ENCODE measurements at places on chromosomes 3 and 15. TPM values are rescaled to one million over a fixed set of nuclear protein-coding genes. Genes with fewer than 3 reads are reported as not detected.

The SPINT1 gene
- not detected for polyA plus RNA-seq

The DMXL2 gene
- 68.6 TPM for polyA plus RNA-seq

The SI gene
- not detected for polyA plus RNA-seq

The SLC9C1 gene
- not detected for polyA plus RNA-seq

The STXBP5L gene
- polyA plus RNA-seq, result 13.7 TPM

The CD276 gene
- 2.0 TPM for polyA plus RNA-seq

The TRH gene
- polyA plus RNA-seq, result not detected

The GOLGA6A gene
- not detected for polyA plus RNA-seq

The TIGIT gene
- not detected for polyA plus RNA-seq

The RAD51 gene
- polyA plus RNA-seq, result not detected

Measured in Purkinje cell (primary cell).